ENCODE measurements at places on chromosomes 6 and 20.

DNA sequence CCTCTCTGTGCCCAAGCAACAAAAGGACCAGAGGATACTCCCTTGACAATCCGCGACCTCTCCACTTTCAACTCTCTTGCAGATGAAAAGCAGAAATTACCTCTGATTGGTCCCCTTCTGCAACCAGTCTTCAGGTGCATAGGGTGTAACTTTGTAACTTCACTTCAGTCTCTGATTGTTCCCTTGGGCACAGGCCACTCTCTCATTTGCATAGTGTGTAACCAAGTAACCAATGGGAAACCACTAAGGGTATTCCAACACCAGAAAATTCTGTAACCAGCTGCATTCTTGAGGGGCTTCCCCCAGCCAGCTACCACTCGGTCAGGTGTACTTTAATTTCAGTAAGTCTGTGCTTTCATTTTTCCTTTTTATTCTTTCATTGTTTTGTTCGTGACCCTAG is 4.4 kb upstream of the RAET1L start:
- DNase-seq, result no peak

- no peak for DNase-seq
Observed at GRCh38 chr6:20705741-20706140, 171.5 kb downstream of the CDKAL1 start.

- no peak for DNase-seq
Observed at GRCh38 chr6:72559555-72559954, 62.3 kb upstream of the KCNQ5 start.

GRCh38 chr6:37283268-37283667 is 25.3 kb upstream of the TMEM217 start:
- DNase-seq, result no peak

- no peak for DNase-seq
Observed at GRCh38 chr20:41078329-41078728, 49.7 kb downstream of the TOP1 start.

DNA sequence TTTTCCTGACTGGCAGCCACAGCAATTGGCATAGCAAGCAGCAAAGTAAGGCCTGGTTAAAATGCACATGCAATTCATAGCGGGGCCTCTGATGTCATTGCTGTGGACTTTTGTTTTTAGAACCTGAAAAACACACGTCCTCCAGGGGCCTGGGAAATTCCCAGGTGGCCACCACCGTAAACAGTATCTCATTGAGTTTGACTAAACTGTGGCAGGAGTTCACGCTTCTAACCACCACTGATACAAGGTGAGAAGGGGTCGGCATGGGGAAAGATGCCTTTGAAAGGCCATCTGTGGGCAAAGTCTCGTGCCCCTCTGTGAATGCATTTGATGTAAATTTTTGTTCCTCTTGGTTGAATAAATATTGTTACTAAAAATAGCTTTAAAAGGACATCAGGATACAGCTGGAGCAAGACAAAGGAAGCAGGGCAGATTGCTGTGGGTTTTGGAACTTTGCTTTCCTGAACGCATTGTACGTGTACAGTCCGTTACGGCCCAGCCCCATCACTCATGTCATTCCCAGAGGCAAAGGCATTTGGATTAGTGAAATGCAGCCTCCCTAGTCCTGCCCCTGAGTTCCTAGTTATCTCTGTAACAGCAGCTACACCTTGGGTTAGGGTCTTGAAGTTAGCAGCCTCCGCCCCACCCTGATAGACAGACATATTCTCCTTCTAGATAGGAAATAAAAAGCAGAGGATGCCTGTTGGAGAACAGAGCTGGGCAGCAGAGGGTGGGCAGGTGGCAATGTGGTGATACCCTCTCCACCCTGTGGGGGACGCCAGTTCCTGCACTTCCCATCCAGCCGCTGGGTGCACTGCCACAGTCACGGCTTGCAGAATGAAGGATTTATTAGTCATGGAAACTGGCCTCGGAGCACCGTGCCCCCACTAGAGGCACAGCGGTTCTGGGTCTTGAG is 80.3 kb downstream of the ZDHHC14 start:
- peak; percentile 54 for DNase-seq

GRCh38 chr6:91538622-91539021 is 951.8 kb upstream of the MAP3K7 start:
- no peak for DNase-seq

GRCh38 chr20:57999465-58000111 is 228.9 kb downstream of the ANKRD60 start:
- DNase-seq, result no peak

- DNase-seq, result no peak
Observed at GRCh38 chr6:82123632-82124031, 123.9 kb downstream of the IBTK start.

- DNase-seq, result no peak
Observed at GRCh38 chr6:87501809-87502572, 29.2 kb downstream of the SLC35A1 start.

GRCh38 chr6:90388395-90388794 is 91.8 kb upstream of the BACH2 start:
- no peak for DNase-seq

- no peak for DNase-seq
Observed at GRCh38 chr6:127447780-127448179, 11.4 kb downstream of the KIAA0408 start.

- DNase-seq, result no peak
Observed at GRCh38 chr20:8583012-8583565, 451.0 kb downstream of the PLCB1 start.

GRCh38 chr6:36666826-36667591 is 11.5 kb upstream of the CDKN1A start:
- no peak for DNase-seq

GRCh38 chr6:39599973-39600372 is 125.2 kb downstream of the KIF6 start:
- no peak for DNase-seq

GRCh38 chr6:147823936-147824335 is 315.4 kb downstream of the SAMD5 start:
- DNase-seq, result no peak

DNA sequence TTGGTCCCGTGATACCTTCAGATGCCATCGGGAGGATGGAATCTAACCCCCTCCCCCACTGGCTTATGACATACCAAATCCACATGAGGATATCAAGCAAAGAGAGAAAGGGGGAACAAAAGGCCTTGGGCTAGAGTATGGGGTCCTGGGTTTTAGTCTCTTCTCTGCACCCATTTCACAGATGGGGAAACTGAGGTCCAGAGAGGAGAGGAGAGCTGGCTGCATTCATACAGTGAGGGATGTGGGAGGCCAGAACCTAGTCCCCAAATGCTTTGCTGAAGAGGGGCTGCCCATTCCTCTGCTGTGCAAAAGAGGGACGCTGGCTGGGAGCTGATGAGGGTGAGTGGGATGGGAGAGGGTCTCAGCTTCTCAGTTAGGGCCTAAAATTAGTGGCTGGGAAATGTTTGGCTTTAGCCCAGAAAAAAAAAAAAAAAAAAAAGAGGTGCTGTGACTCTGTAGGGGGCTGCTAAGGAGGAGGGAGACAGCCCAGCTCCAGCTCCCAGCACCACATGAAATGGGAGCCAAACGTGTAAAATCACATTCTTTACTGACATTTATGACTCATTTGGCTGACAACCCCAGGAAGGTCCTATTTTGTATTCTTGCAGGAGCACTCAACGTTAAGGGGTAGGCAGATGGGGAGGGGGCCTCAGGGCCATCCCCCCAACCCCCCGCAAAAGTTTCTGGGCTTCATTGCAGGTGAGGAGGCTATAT is 11.9 kb downstream of the XKR7 start:
- no peak for DNase-seq
